Psoas muscle (tissue), 8 donors: ENCODE measurements at places on chromosomes 2 and 18.

DNA sequence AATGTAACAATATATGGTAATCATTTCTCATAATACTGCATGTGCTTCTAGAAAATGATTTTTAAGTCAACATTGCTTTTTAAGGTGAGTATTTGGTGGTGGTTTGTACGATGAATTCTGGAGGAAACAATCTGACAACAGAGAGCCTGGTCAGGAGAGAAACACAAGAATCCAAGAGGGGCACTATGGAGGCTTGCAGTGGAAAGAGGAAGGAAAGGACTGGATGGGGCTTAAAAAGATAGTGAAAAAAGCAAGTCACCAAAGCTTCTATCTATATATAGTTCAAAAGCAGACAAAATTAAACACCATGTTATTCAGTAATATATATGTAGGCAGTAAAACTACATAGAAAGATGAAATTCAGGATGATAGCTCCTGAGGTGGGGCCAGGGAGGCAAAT, 109.4 kb upstream of the SERTAD2 start:
- no peak for DNase-seq

GRCh38 chr2:222703091-222703490, 31.6 kb downstream of the MOGAT1 start:
- no peak for DNase-seq

GRCh38 chr2:46257476-46257875, 39.7 kb upstream of the EPAS1 start:
- no peak for DNase-seq

- DNase-seq: no peak
Observed at GRCh38 chr2:61361068-61361467, 109.8 kb downstream of the USP34 start.

DNA sequence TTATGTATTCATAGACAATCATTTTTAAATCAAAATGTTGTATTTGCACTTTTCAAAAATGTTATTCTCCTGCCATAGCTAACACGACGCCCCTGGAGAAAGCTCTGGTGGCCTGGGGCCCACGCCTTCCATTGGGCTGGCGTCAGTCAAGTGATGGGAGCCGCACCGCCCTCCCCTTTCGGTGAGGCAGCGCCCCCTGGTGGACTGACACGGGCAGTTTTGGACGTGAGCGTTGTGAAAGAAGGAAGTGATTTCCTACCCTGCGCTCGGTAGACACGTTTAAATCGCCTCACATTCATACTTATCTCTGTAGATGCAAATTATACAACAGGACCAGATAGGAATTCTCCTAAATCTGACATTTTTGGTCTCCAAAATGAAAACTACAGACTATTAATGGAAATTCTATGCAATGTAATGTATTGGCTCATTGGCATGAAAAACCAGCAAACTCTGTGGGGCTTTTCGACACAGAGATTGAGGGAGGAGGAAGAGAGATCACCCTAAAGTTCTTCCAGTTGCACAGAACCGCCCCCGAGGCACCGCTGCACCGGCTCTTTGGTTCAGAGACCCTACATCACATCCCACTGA, 326.2 kb upstream of the SOX11 start:
- DNase-seq: peak; percentile 72

DNA sequence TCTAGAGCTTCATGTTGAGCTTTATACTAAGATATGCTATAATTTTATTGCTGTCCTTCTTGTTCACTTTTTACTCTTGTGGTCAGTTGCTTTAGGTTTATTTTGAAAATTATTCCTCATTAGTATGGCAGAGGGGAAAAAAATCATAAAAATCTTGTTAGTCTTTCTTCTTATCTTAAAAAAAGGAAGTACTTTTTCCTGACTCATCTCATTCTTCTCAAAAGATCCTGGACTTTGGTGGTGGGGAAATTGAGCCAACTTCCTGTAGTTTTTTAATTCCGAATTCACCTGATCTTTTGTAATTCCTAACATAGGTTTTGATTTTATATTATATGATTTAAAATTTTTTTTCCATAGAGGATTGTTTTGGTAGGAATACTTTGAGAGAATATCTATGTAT, 3.8 kb downstream of the SLC4A1AP start:
- DNase-seq: no peak

GRCh38 chr2:118269408-118270051, 181.3 kb downstream of the INSIG2 start:
- DNase-seq: no peak

DNA sequence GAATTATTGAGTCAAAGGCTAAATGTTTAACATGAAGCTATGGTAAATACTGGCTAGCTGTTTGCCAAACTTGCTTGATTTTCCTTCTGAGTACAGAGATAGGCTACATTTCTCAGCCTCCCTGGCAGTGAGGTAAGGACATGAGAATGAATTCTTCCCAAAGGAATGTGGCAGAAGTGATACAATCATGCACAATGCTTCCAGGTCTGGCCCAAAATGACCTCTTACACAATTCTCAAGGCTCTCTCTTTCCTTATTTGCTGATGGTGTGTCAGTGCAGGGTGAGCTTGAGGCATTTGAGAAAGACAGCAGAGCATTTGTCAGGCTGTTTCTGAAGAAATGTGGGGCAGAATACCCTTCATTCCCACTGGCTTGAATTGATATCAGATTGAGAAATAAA, 95.6 kb upstream of the NABP1 start:
- no peak for DNase-seq

DNA sequence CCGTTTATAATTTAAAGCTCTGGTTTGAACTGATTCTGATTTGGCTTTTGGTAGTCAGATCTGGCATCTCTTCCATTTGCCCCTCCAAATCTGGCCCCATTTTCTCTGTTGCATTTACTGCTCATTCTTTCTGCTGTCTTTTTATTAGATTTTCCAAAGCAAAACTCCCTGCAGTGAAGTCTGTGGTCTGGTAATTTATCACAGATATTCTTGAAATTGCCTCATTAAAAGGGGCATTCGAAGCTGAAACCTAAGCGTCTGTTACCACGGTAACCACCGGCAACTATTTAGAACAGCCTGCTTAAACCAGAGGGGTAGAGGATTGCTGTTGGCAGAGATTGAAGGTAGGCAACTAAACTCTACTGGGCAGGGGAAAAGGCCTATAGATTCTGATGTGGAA, 111.5 kb upstream of the UPP2 start:
- DNase-seq: no peak

DNA sequence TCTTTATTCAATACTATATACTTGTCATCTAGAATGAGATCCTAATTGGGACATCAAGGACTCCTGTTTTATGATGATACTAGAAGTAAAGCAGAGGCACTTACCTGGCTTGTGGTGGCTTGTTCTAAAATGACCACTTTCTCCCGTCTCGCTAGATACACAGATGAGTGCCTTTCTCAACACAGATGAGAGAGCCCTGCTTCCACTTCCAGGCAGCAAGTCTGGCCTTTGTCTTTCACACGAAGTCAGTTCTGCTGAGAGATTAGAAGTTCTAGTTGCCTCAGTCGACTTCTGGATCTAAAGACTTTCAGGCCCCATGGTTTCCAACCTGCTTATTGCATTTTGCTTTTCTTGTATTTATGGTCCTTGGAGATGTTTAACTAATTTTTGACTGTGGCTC, 70.3 kb downstream of the PPP1R1C start:
- DNase-seq: no peak
